ENCODE measurements at places on chromosomes 6 and 20. TPM values are rescaled to one million over a fixed set of nuclear protein-coding genes. Genes with fewer than 3 reads are reported as not detected.

DNA sequence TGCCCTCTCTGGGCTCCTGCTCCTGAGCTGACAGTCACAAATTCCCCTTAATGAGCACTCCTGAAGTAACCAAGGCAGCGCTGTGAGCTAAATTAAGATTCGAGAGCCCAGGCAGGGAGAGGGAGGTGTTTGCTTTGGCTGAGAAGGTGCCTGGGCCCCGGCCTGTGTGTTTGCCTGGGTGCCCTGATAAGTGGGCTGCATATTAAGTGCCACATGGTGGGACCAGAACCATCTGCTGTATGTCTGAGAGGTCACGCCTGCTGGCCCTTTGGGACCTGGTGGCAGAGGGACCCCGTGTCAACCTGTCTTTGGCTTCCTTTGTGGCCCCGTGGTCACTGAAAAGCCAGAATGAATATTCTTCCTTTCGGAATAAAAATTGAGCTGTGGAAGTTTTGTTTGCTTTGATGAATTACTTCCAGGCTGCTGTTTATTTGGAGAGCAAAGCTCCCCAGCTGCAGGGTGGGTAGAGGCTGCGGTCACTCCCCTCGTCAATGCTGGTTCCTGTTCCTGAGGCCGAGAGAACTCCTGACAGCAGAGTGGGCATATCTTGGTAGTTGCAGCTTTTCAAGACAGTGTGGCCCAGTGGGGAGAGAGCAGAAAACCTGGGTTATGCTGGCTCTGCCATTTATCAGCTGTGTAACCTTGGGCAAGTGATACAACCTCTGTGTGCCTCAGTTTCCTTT, 17.5 kb upstream of the KCNK16 start:
- peak; percentile 95 for ATAC-seq

- ATAC-seq = no peak
These were observed 130.0 kb upstream of the SGK1 start for GRCh38 chr6:134447883-134448387.

- ATAC-seq = no peak
These were observed 12.4 kb downstream of the SCML4 start for GRCh38 chr6:107811591-107812218.

DNA sequence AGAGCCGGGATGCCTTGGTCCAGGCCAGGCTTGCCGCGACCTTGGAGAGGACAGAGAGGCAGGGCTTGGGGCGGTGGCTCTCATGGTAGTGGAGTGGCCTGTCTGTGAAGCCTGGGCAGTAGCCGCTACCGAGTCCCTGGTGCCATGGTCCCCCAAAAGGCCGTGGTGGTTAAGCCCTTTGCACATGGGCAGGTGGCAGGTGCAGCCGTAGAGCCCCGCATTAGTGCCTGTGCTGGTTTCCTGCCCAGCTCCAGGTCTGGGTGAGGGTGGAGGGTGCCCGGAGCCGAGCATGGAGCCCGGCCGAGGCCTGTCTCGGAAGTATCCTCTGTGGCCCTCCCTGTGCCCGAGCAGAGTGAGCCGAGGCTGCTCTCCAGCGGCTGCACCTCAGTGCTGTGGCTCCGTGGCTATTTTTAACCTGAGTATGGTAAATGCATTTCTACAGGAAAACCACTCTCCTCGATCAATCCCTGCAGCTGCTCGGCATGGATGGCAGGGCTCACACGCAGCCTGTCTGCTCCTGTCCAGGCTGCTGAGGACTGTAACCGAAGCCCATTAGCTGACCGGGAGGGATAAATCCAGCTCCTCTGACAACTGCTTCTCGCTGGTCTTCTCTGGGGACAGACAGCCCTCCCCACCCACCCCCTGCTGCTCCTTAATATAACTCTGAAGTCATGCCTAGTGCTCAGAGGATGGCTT, 36.3 kb upstream of the GATA5 start:
- peak; percentile 91 for ATAC-seq

DNA sequence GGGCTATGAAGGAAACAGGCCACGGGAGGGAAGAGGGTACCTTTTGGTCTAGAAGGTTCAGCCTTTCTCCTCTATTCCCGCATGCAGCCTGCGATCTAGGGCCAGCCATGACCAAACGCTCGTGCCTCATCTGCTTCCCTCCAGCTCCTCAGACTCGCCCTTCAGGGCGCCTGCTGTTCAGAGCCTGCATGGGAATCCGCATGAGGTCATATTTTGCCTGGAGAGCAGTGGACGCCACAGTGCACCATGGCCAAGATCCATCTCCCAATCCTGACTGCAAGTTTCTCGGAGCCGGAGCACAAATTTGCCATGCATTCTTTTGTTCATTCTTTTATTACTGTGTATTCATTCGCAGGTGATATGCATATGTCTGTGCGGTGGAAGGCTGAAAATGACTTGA, 608.1 kb downstream of the QKI start:
- no peak for ATAC-seq

GRCh38 chr6:84356907-84357306, 129.5 kb upstream of the CEP162 start:
- no peak for ATAC-seq

GRCh38 chr6:37359039-37359438, 5.3 kb downstream of the RNF8 start:
- ATAC-seq = no peak

DNA sequence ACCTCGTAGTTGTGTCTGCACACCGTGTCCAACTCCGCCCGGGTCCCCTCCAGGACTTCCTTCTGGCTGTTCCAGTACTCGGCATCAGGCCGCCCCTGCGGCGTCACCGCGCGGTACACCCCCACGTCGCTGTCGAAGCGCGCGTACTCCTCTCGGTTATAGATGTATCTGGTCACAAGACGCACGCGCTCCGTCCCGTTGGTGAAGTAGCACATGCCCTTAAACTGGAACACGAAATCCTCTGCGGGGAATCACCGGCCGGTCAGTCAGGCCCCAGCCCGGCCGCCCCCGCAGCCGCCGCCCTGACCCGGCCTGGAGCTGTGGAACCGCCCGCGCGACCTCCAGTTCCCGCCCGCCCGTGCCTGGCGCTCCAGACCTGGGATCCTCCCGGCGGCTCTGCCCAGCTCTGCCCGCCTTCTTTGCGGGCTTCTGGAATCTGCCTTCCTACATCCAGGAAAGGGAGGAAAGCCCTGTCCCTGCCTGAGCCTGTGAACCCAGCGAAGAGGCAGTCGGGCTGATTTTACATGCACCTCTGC, 1.6 kb downstream of the HLA-DQB1 start:
- peak; percentile 27 for ATAC-seq

GRCh38 chr6:54865091-54865631, 18.6 kb downstream of the FAM83B start:
- no peak for ATAC-seq

LPA gene
- 0.21 TPM for total RNA-seq

ZC2HC1B gene
- total RNA-seq = not detected

ETV7 gene
- 0.52 TPM for total RNA-seq

WFDC2 gene
- 1.7 TPM for total RNA-seq

NEDD9 gene
- 5.8 TPM for total RNA-seq

SEL1L2 gene
- 0.41 TPM for total RNA-seq

SLPI gene
- 41.5 TPM for total RNA-seq

FOXC1 gene
- total RNA-seq = 0.13 TPM
